ENCODE measurements at places on chromosomes 2 and 18. TPM values are rescaled to one million over a fixed set of nuclear protein-coding genes. Genes with fewer than 3 reads are reported as not detected.

DNA sequence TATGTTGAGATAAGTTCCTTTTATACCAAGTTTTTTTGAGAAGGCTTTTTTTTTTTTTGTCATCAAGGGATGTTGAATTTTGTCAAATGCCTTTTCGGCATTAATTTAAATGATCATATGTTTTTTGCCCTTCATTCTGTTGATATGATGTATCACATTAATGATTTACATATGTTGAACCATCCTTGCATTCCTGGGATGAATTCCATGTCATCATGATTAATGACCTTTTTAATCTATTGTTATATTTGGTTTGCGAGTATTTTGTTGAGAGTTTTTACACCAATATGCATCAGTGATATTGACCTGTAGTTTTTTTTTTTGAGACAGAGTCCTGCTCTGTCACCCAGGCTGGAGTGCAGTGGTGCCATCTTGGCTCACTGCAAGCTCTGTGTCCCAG lies 585.7 kb upstream of the FANCL start:
- DNase-seq: no peak

- no peak for DNase-seq
Observed at GRCh38 chr2:70808983-70809958, 11.1 kb downstream of the CLEC4F start.

Gene LYG1
- total RNA-seq: 1.6 TPM

Gene SCYGR3
- total RNA-seq: not detected

DNA sequence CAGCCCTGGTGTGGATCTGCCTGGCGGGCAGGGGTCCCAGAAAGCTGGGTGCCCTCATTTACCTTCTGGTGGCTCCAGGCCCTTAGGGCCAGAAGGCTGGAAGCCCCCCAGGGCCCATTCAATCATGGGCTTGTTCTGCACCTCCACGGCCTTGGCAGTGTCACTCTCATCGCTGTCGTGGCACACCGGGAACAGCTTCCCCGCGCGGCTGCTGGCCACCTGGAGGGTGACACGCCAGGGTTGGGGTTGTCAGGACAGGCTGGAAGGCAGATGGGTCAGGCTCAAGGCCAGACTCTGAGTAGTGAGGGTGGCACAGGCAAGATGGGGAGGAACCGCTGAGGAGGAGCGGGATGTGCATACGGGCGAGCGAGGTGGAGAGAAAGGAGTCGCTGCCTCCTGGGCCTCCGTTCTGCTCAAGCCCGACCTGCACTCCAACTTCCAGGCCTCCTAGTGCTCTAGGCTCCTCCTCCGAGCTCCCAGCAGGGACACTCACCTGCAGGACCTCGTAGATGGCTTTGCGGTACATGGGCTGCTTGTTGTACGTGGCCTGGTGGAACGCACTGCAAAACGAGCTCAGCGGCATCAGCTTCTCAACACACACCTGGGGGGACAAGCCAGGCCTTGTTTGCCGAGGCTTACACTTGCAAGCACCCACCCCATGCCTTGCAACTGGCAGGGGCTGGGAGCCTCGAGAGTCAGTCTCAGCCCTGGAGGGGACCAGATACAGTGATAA lies 78.3 kb upstream of the POMC start:
- no peak for DNase-seq

Gene NYAP2
- not detected for total RNA-seq

All from body of pancreas (tissue), 4 donors.